ENCODE measurements at places on chromosomes 1 and 21.

DNA sequence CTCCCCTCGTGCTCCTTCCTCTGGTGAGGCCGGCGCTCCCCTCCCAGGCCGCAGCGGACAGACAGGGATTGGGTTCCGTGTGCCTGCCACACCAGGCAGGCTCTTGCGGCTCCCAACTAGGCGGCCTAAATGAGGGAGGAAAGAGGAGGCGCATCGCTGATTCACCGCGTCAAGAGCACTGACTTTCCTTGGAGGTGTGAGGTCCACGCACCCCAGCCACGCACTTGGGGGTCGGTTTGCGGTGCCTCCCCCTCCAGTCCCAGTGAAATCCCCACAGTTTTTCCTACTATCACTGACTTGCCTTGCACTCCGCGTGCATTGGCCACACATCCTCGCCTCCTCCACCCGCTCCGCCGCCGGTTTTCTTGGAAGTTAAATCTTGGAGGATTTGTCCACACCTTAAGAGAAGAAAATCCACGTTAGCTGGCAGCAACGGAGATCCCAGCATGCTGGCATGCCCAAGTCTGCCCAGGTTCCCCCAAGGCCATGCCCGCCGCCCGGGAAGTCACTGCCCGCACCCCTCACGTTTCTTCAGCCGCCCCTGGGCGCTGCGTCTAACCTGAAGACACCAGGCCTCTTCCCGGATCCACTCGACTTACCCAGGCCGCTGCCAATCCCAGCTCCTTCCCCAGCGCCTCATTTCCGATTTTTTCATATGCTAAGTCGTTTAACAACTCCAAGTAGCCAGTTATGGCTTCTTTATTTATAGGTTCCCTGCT, 1.1 kb upstream of the FOXD3 start:
- peak; percentile 70 for DNase-seq

GRCh38 chr1:8701794-8702471, 115.5 kb downstream of the RERE start:
- peak; percentile 64 for DNase-seq

DNA sequence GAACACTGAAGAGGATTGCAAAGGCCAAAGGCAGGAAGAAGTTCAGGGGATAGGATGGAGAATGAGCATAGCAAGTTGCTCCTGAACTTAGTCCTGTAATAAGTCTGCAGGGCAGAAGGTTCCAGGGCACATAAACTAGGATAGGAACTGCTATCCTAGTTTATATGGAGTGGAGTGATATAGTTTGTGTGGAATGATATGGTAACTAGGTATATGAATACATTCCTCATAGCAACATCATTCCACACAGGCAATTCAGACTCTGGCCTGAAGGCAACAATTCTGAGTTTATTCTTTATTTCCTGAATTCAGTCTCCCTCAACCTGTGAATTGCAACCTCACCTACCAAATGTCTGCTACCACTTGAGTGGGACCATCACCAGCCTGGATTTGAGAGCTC, 154.9 kb upstream of the GREM2 start:
- DNase-seq = no peak

- DNase-seq = no peak
These were observed 342.5 kb downstream of the ADGRL2 start for GRCh38 chr1:82143108-82143833.

DNA sequence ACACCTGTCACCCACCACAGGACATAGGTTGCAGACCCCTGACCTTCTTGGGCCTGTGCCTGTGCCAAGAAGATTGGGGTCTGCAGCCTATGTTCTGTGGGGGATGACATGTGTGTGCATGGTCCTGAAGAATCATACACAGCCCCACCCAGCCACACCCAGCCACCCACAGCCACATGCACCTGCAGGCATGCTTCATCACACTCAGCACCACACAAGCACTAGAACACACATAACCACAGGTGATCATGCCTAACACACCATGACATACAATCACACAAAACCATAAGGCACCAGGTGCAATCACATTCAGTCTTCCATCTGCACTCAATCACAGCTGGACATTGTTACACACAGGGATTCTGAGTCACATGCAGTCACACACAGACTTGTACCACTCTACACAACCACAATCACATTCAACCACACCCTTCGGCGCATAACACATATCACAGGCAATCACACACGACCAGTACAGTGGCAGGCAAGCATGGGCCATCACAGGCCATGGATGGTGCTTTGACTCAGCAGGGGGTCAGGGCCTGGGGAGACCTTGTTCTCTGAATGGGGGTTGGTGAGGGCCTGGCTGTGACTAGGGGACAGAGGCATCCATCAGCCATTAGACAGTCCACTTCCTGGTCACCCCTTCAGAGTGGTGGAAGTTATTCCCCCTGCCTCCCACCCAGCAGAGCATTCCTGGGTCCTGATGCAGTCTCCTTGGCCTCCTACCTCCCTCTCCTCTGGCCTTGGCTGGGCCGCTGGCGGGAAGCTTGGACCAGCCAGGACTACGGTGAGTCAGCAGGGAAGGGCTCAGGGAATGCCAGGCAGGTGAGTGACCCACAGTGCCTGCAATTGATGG, 44.3 kb upstream of the EPS8L3 start:
- DNase-seq = no peak

DNA sequence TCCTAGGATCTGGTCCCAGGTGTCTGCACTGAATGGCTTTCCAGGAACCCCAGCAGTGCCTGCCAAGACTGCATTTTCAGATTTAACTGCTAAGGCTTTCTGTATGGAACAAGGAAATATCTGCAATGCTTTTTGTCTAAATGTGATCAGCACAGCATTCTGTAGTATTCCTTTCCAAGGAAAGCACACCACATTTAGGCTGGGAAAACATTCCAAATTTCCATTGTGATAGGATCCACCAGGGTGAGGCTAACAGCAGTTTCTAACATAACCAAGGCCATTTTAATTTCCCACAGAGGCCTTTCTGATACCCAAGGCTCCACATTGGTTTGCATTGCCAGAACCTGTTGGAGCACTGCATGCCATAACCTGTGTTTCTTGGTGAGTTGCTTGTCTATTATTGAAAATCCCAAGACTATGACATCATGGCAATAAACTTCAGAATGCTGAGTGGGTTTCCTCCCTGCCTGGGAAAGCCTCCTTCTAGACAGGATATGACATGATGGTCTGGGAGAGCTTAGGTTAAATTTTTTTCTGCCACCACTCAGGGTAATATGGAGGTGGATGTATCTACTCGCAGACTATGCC, 23.3 kb upstream of the PTGFRN start:
- DNase-seq = no peak

- DNase-seq = no peak
These were observed 102.9 kb downstream of the ACTL8 start for GRCh38 chr1:17857996-17858395.

DNA sequence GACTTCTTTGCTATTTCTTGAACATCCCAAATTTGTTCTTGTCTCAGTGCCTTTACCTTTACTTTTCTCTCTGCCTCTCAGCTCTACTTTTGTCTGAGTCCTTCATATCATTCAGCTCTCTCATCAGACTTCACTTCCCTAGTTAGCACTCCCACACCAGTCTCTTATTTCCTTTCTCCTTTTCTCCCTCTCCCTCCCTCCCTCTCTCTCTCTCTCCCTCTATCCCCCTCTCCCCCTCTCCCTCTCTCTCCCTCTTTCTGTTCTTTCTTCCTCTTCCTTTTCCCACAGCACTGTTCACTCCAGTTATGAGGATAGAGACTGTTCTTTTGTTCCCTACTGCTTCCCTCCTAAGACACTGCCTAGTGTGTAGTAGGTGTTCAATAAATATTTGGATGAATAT, 154.9 kb downstream of the MAST2 start:
- DNase-seq = no peak

- DNase-seq = no peak
These were observed 19.8 kb downstream of the CACHD1 start for GRCh38 chr1:64489707-64490106.

DNA sequence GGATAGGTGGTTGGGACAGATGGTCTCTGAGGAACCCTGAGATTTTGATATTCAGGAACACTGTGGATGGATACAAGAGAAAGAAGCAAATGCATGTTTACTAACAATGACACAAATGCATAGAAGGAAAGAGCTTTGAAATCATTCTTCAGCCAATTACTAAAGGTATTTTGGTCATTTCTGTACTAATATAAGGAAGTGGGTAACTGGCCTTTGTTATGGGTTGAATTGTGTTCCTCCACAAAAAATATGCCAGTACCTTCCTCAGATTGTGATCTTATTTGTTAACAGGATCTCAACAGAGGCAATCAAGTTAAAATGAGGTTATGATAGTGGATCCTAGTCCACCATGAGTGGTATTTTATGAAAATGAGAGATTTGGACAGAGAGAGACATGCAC, 68.7 kb upstream of the KCNA3 start:
- DNase-seq = no peak

DNA sequence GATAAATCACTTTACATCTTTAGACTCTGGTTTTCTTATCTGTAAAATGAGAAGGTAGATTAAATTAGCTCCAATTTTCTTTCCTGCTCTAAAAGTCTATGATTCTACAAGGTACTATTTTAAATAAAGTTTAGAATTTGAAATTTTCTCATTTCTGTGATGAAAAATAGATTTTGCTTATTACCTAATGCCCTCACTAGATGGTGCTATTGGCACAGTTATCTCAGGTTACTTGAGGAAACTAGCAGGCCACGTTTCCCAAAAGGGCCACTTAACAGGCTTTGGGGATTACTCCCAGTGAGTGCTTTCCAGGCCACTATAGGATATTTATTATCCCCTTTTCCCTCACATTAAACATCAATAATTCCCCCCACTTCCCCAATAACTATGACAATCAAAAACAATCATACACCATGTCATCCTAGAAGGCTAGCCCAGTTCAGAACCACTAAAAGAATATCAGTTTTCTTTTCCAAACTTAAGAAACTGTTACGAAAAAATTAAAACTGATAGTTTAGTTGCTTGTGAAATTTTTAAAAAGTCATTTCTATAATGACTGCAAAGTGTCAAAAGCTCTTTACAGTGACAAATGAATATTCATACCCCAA, 30.6 kb downstream of the OMA1 start:
- peak; percentile 48 for DNase-seq

- no peak for DNase-seq
These were observed 101.8 kb downstream of the NFIA start for GRCh38 chr1:61184040-61184713.

GRCh38 chr21:41900401-41900800, 21.3 kb upstream of the PRDM15 start:
- no peak for DNase-seq

- no peak for DNase-seq
These were observed 109.8 kb downstream of the GLIS1 start for GRCh38 chr1:53629101-53629691.

GRCh38 chr1:225930566-225930965, 6.5 kb upstream of the PYCR2 start:
- no peak for DNase-seq

GRCh38 chr1:60662486-60663044, 419.8 kb upstream of the NFIA start:
- no peak for DNase-seq

DNA sequence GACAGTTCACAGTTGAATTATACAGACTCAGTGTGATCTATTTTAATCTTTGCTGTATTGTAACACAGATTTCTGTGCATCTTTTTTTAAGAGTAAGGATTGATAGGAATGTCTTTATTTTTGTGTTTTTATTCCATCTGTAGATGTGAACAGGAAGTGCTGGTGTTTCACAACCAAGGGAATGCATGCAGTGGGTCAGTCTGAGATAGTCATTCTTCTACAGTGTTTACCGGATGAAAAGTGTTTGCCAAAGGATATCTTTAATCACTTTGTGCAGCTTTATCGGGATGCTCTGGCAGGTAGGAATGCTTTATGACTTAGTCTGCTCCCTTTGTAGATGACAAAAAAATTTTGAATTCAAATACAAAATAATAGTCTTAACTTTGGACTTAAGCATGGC, 84.5 kb downstream of the CC2D1B start:
- DNase-seq = no peak

All from retina (tissue), 1 donor.